ENCODE measurements at places on chromosomes 4 and X. TPM values are rescaled to one million over a fixed set of nuclear protein-coding genes. Genes with fewer than 3 reads are reported as not detected.
A peak's percentile ranks its signal among the peaks of the same experiment; 100 is the strongest.

DNA sequence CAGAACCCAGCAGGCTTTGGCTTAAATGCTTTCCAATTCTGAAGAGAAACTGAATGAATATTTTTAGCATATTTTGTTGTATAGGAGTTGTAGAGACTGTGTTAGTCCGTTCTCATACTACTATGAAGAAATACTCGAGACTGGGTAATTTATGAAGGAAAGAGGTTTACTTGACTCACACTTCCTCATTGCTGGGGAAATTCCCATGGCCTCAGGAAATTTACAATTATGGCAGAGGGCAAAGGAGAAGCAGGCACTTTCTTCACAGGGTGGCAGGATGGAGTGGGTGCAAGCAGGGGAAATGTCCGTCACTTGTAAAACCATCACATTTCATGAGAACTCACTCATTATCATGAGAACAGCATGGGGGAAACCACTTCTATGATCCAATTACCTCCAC is 291.7 kb downstream of the PACRGL start:
- no peak for DNase-seq

PNMA6A gene
- not detected for polyA plus RNA-seq

GRCh38 chr4:137866671-137867070 is 334.4 kb upstream of the PCDH18 start:
- no peak for DNase-seq

DNA sequence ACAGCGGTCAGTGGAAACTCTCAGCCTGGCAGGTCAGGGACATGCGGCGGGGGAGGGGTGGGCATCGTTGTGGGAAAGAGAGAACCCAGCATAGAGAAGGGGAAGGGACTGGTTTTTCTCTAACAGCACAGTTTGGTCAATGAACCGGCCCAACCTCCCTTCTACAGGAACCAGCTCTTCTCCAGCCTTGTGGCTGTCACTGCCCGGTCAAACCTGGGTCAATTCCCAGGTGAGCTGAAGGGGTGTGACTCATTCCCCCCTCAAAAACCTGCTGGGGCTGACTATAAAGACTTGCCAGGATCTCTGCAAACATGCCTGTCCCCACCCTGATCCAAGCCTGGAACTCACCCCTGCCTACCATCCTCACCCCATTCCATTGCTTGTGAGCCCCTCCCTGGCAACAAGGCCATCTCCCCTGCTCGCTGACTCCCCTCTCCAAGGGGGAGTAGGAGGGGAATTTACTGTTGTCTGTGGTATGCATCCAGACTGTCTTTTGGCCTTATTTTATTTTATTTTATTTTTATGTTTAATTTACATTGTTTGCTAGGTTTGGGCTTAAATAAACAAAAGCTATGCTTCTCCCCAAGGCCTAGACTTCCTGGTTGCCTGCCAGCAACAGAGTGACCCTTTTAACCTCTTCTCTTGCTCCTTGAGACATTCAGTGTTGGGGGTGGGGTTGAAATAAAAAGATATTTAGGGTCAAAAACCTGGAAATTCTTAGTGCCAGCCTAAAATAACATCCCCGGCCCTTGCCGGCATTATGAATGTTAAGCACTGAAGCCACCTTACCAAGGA is 49.6 kb downstream of the TSC22D3 start:
- no peak for DNase-seq

DNA sequence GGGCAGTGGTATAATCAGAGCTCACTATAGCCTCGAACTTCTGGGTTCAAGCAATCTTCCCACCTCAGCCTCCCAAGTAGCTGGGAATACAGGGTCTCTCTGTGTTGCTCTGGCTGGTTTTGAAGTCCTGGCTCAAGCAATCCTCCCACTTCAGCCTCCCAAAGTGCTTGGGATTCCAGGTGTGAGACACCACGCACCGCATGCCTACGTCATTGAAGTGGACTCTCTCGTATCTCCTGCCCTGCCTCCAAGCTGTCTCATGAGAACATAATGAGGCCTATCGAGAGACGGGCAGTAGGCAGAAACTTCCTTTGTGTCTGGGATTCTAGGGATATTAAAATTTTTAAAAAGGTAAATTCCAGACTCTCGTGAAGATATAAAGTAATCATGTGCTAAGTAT is 65.0 kb upstream of the NLGN4X start:
- no peak for DNase-seq

DNA sequence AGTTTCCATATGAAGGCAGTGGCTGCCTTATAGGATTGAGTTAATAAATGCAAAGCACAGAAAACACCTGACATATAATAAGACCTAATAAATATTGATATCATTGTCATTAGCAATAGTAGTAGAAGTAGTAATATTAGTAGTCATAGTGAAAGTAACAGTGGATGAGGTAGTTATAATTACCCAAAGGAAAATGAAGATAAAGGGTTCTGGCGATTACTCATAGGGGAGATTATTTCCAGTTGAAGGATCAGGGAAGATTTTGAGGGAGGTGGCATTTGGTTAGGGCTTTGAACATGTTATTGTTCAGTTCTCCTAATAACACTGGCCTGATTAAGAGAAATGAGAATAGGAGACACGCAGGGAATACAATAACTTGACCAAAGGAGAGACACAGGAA is 131.9 kb upstream of the GPRIN3 start:
- DNase-seq, result no peak

SLITRK4 gene
- not detected for polyA plus RNA-seq

SFRP2 gene
- polyA plus RNA-seq, result 1.6 TPM

OTC gene
- polyA plus RNA-seq, result not detected

GRCh38 chr4:8847764-8848163 is 23.9 kb downstream of the HMX1 start:
- no peak for DNase-seq

DNA sequence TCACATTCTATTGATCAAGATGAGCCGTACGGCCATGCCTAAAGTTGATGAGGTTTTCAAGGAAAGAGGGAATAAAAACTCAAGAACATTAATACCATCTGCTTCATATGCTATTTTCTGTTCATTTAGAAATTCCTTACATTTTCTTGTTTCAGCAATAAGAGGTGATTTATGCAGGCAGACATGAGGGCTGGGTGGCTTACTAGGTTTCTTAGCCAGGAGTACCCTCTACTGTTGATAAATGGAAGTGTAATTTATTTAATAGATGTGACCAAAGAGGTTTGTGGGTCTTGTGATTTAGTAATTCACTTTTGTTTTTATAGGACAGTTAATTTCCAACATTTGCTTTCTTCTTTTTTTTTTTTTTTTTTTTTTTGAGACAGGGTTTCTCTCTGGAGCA is 6.4 kb upstream of the SMIM9 start:
- DNase-seq, result peak; percentile 64

DNA sequence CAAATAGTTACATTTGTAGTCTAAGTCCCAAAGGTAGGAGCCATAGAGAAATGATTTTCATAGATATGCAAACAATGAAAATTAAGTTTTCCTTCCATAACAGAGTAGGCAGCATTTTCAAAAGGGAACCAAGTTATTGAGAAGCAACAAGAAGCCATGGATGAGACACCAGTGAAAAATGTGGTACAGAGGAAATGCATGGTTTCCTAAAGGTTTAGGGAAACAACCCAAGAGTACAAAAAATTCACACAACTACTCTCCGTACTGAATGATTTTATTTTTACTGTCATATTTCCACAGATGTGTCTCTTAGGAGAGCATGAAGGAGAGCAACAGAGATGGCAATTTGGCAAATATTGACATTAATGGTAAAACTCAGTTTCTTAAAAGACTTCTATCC is 1408.9 kb upstream of the PCDH7 start:
- DNase-seq, result no peak

SASH3 gene
- polyA plus RNA-seq, result 0.27 TPM

- no peak for DNase-seq
Observed at GRCh38 chrX:24702362-24703184, 8.9 kb downstream of the POLA1 start.

DNA sequence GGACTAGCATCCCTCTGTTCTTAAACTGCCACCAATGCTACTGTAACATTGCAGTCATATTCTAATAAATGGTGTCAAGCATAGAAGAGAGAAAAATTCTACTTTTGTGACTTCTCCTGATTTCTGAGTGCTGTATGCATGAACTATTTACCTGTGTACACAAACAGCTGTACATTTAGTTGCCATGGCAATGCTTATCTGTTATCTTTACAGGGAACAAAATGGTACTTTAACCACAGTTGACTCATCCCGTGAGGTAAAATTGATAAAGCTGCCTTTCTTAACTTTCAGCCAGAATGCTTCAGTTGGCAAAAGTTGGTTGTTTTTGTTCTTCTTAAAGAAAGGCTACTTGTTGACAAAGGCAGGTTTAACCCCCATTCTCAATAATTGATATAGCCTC is 587.5 kb upstream of the MAGEB2 start:
- DNase-seq, result no peak

GRCh38 chrX:150099316-150099715 is 161.0 kb upstream of the EOLA2 start:
- no peak for DNase-seq

NXF2B gene
- polyA plus RNA-seq, result not detected

DNA sequence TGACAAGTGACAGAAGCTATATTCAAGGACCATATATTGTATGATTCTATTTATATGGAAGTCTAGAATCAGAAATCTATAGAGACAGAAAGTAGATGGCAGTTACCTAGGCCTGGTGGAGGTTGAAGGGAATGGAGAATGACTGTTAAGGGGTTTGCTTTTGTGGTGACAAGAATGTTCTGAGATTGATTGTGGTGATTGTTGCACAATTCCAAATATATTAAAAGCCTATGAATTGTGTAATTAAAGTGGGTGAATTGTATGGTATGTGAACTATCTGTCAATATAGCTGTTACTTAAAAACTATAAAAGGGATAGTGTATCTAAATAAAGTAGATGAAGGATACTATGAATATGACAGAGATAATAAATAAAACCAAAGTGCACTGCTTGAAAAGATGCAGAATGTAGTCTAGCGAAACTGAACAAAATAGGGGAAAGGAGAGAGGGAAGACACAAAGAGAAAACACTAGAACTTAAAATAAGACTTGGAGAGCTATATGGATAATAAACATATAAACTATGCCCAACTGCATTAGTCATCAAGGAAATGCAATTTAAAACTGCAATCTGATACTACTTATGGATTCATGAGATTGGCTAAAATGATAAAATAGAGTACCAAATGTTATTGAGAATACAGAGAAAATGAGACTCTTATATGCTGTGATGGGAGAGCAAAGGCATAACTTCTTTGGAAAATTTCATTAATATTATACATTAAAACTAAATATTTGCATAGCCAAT is 82.1 kb upstream of the BANK1 start:
- DNase-seq, result no peak

NKX6-1 gene
- not detected for polyA plus RNA-seq

GRCh38 chr4:92234393-92235176 is 69.2 kb upstream of the GRID2 start:
- DNase-seq, result peak; percentile 92

GRCh38 chrX:68454476-68455150 is 21.3 kb upstream of the OPHN1 start:
- no peak for DNase-seq

- DNase-seq, result no peak
Observed at GRCh38 chr4:48813964-48814363, 16.9 kb upstream of the OCIAD1 start.

MFAP3L gene
- polyA plus RNA-seq, result 6.4 TPM

DNA sequence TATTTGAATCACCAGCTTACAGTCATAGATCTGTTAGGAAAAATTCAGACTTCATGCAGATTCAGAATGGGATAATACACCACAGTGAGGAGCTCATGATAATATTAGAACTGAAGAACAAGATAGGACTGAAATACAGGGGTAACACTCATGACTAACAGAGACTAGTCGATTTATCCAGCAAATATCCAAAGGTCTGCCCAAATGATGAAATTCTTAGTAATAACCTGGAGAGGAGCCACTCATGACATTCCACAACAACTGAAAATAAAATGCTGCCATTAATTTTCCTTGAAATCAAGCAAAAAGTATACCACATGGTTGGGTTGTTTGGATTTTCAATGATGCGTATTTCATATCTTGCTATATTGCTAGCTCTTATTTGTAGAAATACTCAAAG is 903.7 kb upstream of the ADGRL3 start:
- no peak for DNase-seq

- DNase-seq, result no peak
Observed at GRCh38 chr4:40196724-40197281, at the start of gene RHOH. Gene RHOH, plus strand, starts transcription at chr4:40197031. Its CDS starts 46,356 bp downstream, at chr4:40243387.

- peak; percentile 54 for DNase-seq
Observed at GRCh38 chrX:108537005-108537404, 97.4 kb downstream of the COL4A5 start.

MAGIX gene
- polyA plus RNA-seq, result 1.1 TPM

DNA sequence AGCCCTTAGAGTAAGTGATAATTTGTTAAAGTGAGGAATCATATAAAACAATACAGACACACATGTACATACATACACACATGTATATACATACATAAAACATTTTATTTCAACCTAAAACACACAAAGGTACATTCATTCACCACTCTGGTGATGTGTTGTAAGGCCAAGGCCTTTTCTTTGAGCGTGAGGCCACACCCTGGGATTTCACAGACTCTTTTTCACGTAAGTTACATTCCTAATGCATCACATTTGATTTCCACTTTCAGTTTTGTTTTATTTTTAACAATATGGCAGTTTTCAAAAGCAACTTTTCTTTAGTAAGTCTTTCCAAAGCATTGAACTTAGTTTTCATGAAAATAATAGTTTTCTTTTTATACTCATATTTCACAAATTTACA is 170.7 kb downstream of the COL4A6 start:
- no peak for DNase-seq

DNA sequence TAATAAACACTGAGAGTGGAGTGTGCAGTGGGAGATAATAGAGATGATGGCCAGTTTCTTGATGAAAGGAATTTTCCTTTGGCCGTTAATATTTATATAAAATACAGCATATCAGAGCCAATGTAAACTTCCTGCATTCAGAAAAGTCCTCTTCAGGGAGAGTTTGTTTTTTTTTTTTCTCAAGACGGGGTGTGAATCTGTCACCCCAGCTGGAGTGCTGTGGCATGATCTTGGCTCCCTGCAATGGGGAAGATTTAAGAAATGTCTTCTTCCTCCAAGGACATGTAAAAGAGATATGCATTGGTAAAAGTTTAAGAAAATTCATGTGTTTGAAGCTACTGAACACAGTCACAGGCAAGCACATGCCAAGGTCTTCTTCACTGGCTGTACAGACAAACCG is 25.4 kb upstream of the TBC1D9 start:
- no peak for DNase-seq

GRCh38 chrX:55818673-55819375 is 101.3 kb downstream of the RRAGB start:
- DNase-seq, result no peak

BGN gene
- 308 TPM for polyA plus RNA-seq

- no peak for DNase-seq
Observed at GRCh38 chr4:185213877-185214276, 4.5 kb downstream of the SNX25 start.

KIF4A gene
- 6.5 TPM for polyA plus RNA-seq

GRCh38 chr4:176883108-176883550 is 90.4 kb upstream of the VEGFC start:
- DNase-seq, result peak; percentile 15

- DNase-seq, result peak; percentile 65
Observed at GRCh38 chrX:31036895-31037294, 34.9 kb downstream of the FTHL17 start.

Data from GM23248 (cell line).